T-helper 17 cell (primary cell): ENCODE measurements at places on chromosomes 7 and 10.

DNA sequence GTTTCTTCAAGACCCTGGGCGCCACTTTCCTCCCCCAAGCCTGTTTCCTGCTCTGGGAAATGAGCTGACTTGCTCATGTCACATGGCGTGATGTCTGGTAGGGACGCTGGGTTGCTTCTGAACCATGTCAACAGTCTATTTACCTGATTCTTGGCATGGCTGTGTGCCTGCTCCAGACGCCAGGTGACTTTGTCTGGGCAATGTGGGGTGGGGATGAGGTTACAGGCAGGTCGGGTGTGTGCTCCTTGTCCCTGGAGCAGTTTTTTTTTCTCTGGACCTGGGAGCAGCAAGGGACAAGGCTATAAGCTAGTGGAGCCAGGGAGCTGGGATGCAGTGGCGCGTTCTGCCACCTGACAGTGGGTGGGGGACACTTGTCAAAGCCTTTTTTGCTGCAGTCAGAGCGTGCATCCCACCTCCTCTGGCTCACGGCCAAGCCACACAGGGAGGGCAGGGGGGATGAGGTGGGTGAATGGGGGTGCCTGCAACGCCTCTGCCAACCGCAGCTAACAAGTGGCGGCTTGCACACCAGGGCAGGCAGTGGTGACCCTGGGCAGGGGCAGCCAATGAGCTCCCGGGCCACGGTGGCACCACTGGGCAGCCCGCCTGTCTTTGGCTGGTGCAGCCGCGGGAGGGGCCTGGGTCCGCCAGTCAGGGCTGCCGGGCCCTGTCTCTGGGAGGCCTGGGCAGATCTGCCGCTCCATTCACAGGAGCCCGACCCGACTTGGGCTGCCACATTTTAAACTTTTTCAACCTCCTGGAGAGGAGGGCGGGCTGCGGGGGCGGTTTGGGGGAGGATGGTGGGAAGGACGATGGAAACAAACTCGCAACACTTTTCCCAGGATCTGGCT is 22.9 kb downstream of the DNAJB12 start:
- peak; percentile 71 for DNase-seq

DNA sequence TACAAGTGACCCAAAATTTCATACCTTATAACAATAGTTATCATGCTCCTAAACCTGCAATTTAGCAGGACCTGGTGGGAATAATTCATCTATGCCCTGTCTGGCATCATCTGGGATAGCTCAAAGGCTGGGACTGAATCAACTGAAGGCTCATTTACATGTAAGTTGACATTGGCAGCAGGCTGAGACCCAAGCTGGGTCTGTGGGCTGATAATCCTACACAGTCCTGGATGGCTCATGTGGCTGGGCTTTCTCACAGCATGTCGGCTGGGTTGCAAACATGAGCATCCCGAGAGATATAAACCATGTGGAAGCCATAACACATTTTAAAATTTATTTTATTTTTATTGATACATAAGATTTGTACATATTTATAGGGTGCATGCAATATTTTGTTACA is 19.5 kb upstream of the ABCB5 start:
- no peak for DNase-seq

DNA sequence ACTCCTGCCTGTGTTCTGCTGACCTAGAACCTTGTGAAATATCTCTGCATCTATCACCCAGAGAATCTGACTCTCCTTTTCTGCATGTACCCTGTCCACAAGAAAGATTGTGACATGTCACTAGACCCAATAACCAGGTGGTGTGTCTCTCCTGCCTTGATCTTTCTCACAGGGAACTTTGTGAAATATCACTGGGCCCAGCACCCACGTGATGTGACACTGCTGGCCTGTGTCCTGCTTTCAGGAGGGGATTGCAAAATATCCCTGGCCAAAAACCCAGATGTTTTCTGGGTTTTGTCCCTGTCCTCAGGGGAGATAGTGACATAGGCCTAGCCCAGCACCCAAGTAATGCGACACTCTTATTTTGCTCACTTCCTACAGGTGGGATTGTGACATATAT is 10.1 kb upstream of the ZNF107 start:
- no peak for DNase-seq

DNA sequence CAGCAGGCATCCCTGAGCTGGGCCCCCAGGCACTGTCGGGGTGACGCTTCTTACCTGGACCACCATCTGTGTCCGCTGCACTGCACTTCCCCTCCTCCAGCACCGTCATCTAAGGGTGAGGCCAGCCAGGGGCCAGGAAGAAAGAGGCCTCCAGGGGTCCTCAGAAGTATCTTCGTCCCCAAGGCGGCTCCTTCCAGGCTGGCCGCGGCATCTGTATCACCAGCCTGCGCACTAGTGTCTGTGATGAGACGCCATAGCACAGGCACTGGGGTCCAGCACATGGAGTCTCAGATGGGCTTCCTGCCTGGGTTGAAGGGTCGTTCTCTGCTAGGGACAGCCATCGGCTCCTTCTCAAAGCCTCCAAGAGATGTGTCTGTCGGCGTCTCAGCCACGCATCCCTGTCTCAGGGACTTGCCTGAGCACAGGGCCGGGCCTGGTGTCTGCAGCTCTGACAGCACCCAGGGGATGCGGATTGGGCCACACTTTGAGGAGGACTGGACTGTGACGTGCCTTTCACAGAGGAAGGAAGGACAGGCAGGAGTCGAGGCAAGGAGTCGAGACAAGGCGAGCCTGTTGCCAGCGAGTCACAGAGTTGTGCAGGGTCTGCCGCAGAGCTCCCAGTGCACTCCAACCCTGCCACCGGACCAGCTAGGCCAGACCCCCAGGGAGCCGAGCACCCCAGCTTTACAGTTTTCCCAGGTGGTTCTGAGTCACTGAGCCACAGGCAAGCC is 101.5 kb upstream of the DIP2C start:
- no peak for DNase-seq

- DNase-seq, result no peak
Measured at GRCh38 chr7:114979388-114979787, 57.5 kb downstream of the MDFIC start.

DNA sequence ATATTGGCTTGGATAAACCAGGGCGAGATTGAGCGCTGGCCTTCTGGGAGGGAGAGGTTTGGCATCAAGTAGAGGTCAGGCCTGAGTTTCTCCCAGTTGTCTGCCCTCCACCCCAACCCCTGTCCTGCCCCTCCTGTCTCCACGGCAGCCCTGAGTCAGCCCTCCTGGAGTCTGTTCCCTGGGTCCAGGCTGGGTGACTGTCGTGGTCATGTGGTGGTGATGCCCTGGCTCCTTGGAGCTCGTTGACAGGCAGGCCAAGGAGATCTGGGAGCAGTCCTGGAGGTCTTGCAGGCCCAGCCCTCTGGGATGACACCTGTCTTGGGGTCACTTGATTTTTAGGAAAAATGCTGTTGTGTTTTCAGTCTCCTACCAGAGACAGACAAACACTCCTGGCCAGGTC is 53.6 kb upstream of the PODXL start:
- no peak for DNase-seq
